ENCODE measurements at places on chromosomes 7 and 10.

GRCh38 chr7:69947998-69948397 lies 349.7 kb downstream of the AUTS2 start:
- DNase-seq: no peak

DNA sequence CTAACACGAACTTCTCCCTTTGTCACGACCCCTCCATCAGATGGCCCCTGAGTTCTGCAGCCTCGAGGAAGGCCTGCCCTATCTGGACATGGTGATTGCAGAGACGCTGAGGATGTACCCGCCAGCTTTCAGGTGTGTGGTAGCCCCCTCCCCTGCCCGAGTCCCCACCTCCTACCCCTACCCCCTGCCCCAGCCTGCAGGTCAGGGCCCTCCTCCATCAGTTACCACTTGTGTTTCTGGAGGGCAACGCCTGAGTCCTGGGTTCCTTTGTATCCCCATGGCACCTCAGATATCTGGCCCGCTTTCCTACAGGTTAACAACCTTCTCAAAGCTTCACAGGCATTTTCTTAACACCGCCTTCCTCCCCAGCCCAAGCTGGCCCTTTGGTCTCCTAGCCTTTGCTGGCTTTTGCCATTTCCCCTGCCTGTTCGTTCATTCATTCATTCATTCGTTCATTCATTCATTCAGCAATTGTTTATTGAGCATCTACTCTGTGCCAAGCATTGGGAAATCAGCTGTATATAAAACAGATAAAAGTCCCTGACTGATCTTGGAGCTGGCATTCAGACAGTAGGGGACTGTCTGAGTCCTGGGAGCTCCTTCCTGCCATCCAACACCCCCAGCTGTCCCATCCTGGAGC lies 55.6 kb downstream of the PARP12 start:
- no peak for DNase-seq

- DNase-seq: no peak
Measured at GRCh38 chr7:46559194-46559832, 638.2 kb upstream of the IGFBP3 start.

GRCh38 chr7:137798073-137798763 lies 48.6 kb downstream of the DGKI start:
- no peak for DNase-seq

GRCh38 chr10:23951841-23952240 lies 257.1 kb upstream of the KIAA1217 start:
- DNase-seq: no peak

DNA sequence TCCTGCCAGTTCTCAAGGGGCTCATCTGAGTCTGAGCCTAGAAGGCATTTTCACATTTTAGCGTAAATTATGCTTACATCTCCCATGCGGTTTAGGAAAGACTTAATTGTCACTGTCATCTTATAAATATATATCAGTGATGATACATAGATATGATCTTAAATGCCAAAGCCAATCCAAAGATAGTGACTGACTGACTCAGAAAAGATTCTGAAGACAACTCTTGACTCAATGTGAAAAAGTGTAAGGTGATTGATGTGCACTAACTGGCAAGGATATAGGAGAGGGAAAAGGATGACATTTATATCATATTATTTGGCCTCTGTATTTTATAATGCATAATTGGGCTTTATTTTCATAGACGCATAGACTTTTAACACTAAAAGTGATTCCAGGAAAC lies 84.9 kb upstream of the LRRN3 start:
- DNase-seq: no peak

DNA sequence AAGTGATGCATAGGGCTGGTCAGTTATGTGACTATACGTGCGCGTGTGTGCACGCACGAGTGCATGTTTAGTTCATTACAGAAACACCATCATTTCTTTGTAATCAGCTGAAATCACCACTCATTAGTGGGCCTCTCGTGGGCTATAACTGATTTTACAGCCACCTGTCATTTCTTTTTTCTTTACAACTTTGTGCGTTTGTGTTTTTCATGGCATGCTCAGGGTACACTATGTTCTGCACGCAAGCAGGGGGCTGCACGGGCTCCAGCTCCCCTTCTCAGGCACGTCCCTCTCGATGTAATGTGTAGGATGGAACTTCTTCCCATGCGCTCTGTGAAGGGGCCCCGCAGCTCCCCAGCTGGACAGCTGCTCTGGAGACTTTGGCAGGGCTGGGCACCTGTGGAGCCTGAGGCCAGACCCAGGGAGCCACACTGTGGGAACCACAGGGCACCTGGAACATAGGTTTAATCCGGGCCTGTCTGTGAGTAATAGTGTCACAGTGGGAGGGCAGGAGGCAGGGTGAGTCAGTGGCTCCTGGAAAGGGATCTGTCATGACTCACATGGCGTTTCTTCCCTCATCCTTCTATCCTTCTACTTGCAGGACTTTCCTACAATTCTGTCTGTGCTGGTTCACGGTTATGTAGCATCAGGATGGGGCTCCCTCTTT lies 4.9 kb downstream of the GCK start:
- no peak for DNase-seq

GRCh38 chr10:18476076-18476647 lies 175.2 kb downstream of the NSUN6 start:
- no peak for DNase-seq

GRCh38 chr7:36266683-36267082 lies 113.6 kb downstream of the EEPD1 start:
- no peak for DNase-seq

DNA sequence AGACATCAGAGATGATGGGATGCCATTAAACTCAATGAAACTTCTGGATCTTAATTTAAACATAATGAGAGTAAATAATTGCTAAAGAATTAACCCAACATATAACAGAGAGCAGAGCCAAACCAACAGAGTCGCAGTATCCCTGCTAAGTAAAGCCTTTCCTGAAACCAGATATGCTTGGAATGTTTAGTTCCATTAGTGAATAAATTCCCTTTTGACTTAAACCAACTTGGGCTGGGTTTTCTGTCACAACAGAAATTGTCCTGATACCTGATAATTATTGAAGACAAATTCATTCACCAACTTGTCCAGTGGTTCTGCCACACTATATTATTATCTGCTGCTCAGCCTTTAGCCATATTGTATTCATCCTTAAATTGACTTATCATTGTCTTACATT lies 286.7 kb downstream of the FZD1 start:
- no peak for DNase-seq

GRCh38 chr10:72098836-72099599 lies 10.7 kb upstream of the SPOCK2 start:
- no peak for DNase-seq

GRCh38 chr7:134078991-134079390 lies 48.1 kb upstream of the LRGUK start:
- no peak for DNase-seq

GRCh38 chr10:77922566-77923179 lies 3.9 kb downstream of the DLG5 start:
- no peak for DNase-seq

- DNase-seq: no peak
Measured at GRCh38 chr10:130027716-130028464, 63.8 kb upstream of the EBF3 start.

DNA sequence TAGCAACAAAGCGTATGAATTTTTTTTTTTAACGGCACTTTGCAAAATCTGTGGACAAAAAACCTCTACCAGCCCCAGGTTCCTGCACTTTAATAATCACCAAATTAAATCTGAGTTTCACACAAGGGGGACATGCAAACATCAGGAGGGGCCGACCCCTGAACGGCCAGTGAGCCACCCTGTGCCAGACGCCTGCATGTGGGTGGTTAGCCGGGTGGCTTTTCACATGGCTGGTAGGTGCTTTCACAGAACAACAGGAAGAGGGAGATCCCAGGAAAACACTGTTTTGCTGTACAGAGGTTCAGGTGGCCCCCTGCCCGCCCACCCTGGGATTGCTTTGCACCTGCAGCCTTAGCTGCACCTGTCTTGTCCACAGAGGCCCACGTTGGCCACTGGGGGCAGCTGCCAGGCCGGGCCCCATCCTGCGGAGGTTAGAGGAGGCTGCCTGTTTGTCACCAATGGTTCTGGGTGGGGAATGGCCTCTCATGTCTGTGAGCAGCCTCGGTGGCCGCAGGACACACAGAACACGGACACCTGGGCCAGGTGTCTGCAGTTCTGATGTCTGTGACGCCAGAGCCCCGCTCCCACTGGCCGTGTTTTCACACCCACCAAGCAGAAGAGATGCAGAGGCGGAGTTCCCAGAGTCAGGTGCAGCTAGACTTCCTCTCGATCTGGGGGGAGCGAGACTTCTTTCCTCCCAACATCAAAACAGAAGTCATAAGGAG lies 107.7 kb downstream of the FAM53B start:
- no peak for DNase-seq

GRCh38 chr10:103890194-103890658 lies 27.8 kb downstream of the STN1 start:
- no peak for DNase-seq

DNA sequence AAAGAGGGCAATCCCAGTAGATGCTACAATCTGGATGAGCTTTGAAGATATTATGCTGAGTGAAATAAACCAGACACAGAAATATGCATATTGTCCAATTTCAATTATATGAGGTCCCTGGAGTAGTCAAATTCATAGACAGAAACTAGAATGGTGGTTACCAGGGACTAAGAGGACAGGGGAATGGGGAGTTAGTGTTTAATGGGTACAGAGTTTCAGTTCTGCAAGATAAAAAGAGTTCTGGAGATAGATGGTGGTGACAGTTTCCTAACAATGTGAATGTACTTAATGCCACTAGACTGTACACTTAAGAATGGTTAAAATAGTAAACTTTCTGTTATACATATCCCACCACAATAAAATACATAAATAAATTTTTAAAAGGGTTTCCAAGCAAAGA lies 236.6 kb downstream of the ELMO1 start:
- no peak for DNase-seq

DNA sequence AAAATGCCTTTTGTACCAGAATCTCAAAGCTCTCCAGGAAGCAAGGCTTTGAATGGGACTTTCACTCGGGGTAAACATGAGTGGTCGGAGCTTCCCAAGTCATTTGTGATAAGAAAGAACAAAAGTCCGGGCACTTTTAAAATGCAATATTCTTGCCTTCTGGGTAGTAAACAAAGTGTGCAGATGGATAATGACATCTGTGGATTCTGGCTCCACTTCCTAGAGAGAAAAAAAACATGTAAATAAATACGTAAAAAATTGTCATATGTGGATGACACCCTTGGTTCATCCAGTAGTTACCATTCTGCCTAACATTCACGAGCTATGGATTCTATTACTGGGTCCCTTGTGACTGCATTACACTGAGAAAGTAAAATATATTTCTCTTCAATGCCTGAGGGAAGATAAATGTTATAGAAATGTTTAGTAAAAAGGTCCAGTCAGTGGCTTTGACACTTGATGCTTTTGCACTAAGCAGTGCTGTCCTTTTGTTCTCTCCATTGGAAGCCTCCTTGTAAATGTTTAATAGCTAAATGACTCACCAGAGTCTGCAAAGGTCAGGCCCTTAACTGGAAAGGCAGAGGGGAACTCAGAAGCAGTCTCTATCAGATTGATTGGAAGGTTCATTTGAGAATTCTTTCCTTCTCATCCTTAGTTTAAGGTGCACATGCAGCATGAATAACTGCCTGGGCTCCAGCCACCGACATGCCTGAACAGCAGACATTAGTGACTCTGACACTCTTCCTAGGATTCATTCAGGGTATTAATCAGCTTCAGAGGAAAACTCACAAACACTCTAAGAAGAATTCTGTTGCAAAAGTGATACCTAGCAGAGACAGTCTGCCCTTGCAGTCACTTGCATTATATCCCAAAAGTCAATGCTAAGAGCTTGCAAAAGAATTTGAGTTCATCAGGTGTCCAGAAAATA lies 11.7 kb upstream of the EDRF1 start:
- no peak for DNase-seq

DNA sequence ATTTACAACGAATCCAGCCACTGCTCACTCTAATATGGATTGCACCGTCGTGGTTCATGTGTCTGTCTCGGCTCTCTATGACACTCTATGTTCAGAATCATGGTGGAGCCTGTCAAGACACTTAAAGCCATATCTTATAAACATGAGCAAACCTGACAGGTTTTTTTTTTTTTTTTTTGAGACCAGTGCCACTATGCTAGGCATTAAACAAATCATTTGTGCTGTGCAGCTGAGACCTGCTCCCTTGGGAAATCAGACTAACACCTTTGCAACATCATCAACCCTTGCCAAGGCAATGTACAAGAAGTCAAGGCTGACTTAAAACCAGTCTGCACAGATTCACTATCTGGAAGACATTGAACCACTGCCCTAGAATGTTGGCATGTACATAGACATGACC lies 181.2 kb upstream of the ANK3 start:
- DNase-seq: no peak

- DNase-seq: no peak
Measured at GRCh38 chr7:27101957-27102580, 414 bp downstream of the HOXA2 start.

- no peak for DNase-seq
Measured at GRCh38 chr7:94080551-94080950, 76.4 kb upstream of the BET1 start.

DNA sequence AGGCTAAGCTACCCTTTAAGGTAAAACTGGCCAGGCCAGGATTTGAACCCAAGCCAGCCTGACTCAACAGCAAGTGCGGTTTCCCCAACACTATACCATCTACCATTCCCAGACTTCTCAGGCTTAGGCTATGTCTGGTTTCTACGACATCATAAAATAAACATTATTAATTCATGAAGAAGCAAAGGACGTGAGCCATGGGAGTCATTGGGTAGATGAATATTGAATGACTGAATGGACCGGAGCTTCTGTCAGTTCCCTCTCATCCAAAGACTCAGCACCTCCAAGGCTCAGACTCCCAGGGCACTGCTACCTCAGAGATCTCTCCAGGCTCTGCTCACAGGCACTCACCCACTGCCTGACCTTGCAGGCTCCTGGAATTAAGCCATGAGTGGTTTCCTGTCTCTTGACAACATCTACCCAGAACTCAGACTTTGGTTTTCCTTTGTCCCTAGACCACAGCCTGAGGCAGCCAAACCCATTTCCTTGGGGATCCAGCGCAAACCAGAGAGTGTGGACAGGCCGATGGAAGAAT lies 64.6 kb upstream of the STEAP1B start:
- no peak for DNase-seq

GRCh38 chr7:75856536-75856935 lies 22.3 kb upstream of the RHBDD2 start:
- no peak for DNase-seq

DNA sequence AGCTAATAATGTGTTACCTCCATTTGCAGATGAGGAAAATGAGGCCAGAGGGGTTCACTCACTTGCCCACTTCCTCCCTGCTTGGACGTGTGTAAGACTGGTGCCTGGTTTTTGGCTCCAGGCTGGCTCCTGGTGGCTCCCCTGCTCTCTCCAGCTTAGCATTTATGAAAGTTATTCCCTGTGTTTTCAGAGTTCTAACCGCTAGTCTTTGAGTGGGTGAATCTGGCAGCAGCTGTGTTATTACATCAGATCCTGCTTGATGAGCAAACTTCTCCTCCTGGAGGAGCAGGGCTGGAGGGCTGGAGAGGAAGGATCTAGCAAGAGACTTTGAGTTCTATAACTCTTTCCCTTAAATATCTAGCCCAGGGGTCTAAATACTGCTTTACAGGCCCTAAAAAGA lies 80.9 kb upstream of the AGBL3 start:
- no peak for DNase-seq

DNA sequence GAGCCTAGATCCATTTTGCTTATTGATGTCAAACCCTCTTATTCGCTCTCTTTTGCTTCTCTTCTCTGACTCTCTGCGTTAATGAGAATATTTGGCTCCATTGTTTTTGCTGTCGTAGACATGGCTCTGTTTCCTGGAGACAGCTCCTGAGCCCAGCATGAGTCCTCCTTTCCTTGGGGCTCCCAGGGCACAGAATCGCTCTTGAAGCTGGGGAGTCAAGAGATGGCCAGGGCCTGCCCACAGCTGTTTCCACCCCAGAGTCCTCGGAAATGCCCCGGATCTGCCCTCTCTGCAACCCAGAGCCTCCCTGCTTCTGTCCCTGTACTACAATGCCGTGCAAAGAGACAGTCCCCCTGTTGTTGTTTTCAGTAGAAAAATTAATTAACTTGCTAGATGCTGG lies 566.7 kb upstream of the FOXK1 start:
- no peak for DNase-seq

Data from left renal cortex interstitium (tissue), 4 donors.